Esophagus muscularis mucosa (tissue), 4 donors: ENCODE measurements at places on chromosomes 5 and 9. TPM values are rescaled to one million over a fixed set of nuclear protein-coding genes. Genes with fewer than 3 reads are reported as not detected.

Gene TOPORS
- total RNA-seq, result 21.2 TPM

- no peaks in the 10 kb centered on the region for H3K4me1 ChIP-seq
- no peaks in the 10 kb centered on the region for H3K27me3 ChIP-seq
- no peak overlapping the region for H3K27ac ChIP-seq
- DNase-seq, result no peak
Measured at GRCh38 chr9:9625248-9625647, 987.6 kb downstream of the PTPRD start.

Gene AFF4
- total RNA-seq, result 62.0 TPM

DNA sequence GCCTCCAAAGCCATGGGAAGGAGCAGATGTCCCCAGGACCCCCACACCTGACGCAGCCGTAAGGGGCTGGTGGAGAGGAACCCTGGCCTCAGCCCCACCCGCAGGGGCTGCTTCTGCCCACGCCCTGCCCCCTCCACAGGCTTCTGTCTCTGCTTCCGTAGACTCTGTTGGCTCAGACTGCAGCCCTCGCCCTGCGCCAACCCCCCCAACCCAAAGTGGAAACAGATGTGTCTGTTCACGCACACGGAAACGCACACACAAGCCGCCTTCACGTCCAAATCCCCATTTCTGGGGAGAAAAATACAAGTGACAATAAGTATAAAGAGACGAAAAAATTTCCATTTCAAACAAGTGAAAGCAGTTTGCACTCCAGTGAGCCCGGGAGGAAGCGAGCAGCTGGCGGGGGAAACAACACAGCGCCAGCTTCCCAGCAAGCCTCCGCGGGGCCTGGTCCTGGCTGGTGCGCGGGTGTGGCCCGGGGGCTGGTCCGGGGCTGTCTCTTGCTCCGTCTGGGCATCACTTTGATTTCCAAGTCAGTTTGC, 32.6 kb upstream of the RXRA start:
- H3K36me3 ChIP-seq, result no peaks in the 10 kb centered on the region
- H3K27ac ChIP-seq, result peak overlapping the region; percentile 1
- no peak for DNase-seq

DNA sequence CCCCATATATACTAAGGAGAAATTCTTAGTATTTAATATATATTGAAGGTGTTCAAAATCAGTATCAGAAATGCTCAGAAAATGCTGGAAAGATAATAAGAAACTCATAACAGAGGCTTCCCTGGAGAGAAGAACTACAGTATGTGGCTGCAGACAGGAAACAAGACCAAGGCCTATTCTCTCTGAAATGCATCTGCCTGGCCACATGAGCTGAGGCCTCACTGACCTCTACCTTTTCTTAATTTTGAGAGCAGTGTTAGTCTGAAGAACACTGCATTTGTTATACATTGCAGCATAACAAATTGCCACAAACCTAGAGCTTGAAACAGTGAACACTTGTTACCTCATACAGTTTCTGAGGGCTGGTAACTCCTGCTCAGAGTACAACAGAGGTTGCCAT, 133.4 kb upstream of the SPEF2 start:
- no peaks in the 10 kb centered on the region for H3K4me1 ChIP-seq
- H3K27me3 ChIP-seq, result no peaks in the 10 kb centered on the region
- H3K36me3 ChIP-seq, result no peaks in the 10 kb centered on the region
- no peak overlapping the region for H3K4me3 ChIP-seq
- H3K27ac ChIP-seq, result no peak overlapping the region

- no peak for DNase-seq
- no peaks in the 10 kb centered on the region for H3K27me3 ChIP-seq
- H3K4me1 ChIP-seq, result no peaks in the 10 kb centered on the region
- no peaks in the 10 kb centered on the region for H3K36me3 ChIP-seq
Measured at GRCh38 chr9:125586172-125586511, 120.9 kb downstream of the MAPKAP1 start.

DNA sequence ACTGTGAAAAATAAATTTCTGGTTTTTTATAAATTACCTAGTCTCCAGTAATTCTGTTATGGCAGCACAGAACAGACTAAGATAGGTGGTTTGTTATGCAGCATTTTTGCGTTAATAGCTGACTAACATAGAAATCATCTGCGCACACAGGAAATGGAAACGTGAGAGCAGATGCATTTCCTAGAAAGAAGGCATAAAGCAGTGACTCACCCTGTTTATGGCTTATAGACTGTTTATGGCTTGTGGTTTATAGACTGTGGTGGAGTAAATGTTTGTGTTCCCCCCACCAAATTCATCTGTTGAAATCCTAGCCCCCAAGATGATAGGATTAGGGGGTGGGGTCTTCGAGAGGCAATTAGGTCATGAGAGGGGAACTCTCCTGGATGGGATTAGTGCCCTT, 18.3 kb upstream of the OSMR start:
- no peak overlapping the region for H3K27ac ChIP-seq
- DNase-seq, result no peak
- H3K4me1 ChIP-seq, result peaks cover 6% of the 10 kb centered on the region
- no peak overlapping the region for H3K4me3 ChIP-seq
- H3K36me3 ChIP-seq, result no peaks in the 10 kb centered on the region
- no peaks in the 10 kb centered on the region for H3K27me3 ChIP-seq

DNA sequence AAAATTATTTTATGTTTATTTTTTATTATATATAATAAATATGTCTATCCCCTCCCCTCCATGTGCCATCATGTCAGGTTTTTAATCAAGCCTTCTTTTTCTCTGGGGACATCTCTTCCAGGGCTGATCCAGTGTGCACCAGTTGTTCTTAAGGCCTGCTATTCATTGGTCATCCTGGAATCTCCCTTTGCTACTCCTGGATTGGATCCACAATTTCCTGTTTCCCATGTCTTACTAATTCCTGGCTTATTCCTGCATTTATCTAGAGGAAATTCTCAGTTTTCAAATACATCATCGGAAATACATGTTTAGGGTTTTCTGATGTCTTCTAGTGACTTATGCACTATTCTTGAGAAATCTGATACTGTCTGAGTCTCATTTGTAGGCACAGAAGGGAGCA, 56.8 kb downstream of the ANGPTL2 start:
- H3K4me1 ChIP-seq, result no peaks in the 10 kb centered on the region
- H3K27me3 ChIP-seq, result no peaks in the 10 kb centered on the region
- H3K4me3 ChIP-seq, result no peak overlapping the region
- H3K27ac ChIP-seq, result no peak overlapping the region

GRCh38 chr5:180718810-180719453, 20.9 kb downstream of the OR2Y1 start:
- no peaks in the 10 kb centered on the region for H3K4me1 ChIP-seq
- DNase-seq, result peak; percentile 79
- H3K36me3 ChIP-seq, result no peaks in the 10 kb centered on the region

- no peaks in the 10 kb centered on the region for H3K4me1 ChIP-seq
- no peak overlapping the region for H3K4me3 ChIP-seq
- no peaks in the 10 kb centered on the region for H3K27me3 ChIP-seq
- no peak overlapping the region for H3K27ac ChIP-seq
- H3K36me3 ChIP-seq, result peaks cover 43% of the 10 kb centered on the region
Measured at GRCh38 chr9:99051406-99051805, 53.5 kb upstream of the TGFBR1 start.

Gene CCL27
- not detected for total RNA-seq
